Stimulated activated CD4-positive, alpha-beta T cell treated with anti-CD3 and anti-CD28 coated beads, Interleukin-15, amount 100 ng/mL, for 1 hour (primary cell): ENCODE measurements at places on chromosomes 3 and 15.

DNA sequence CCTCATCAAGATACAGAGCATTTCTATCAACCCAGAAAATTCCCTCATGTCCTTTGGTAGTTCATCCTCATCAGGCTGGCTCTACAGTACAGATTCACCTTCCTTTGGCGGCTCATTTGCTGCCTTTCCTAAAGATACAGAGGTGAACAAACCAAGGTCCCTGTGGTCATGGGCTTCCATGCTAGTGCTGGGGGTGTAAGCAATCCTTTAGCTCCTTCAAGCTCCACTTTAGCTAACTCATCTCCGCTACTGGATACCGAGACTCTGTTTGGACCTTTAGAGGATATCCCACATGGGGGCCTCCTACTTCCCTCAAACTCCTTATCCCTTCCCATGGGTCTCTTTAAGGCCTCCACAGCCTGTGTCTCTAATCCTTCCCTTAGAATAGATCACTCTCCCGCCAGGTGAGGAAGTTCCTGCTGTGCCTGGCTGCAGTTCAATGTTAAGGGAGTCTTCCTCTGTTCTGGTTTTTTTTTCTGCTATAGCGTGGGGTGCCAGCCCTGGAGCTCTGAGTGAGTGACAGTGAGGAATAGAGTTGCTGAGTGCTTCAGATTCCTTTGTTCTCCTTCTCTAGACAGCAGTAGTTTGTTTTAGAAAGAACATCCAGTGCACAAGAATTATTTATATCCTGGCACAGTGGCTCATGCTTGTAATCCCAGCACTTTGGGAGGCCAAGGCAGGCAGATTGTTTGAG is 30.7 kb downstream of the CLEC3B start:
- DNase-seq, result no peak

DNA sequence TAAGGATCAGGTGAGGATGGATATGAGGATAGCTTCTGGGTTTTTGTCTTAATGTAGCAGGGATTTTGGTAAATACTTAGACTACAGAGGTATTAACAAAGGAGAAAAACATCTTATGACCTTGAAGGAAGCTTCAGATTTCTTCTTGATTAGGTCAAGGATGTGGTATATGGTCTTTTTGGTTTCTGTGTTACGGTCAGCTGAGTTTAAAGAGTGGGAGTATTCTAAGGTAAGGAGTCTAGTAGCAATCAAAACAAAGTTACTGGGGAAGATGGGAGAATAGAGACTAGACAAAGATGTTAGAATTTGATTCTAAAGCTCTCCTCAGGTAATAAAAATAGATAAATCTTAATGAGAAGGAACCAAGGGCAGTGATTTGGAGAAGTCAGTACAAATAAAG is 6.2 kb downstream of the HMG20A start:
- no peak for DNase-seq

DNA sequence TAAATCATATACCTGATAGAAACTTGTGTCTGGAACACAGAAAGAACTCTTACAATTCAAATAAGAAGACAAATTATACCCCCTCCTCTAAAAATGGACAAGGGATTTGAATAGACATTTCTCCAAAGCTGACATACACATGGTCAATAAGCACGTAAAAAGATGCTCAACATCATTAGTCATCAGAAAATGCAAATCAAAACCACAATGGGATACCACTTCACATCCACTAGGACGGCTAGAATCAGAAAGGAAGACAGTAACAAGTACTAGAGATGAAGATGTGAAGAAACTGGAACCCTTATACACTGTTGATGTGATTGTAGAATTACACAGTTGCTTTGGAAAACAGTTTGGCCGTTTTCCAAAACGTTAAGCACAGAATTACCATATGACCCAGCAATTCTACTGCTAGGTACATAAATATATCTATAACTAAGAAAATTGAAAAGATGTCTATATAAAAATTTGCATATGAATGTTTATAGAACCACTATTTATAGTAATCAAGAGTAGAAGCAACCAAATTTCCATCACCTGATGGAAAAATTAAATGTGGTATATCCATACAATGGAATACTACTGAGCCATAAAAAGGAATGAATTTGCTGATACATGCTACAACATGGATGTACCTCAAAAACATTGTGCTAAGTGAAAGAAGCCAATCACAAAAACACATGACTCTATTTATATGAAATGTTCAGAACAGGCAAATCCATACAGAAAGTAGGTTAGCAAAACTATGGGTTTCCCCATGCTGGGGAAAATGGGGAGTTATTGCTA is 60.8 kb downstream of the GREM1 start:
- DNase-seq, result no peak

DNA sequence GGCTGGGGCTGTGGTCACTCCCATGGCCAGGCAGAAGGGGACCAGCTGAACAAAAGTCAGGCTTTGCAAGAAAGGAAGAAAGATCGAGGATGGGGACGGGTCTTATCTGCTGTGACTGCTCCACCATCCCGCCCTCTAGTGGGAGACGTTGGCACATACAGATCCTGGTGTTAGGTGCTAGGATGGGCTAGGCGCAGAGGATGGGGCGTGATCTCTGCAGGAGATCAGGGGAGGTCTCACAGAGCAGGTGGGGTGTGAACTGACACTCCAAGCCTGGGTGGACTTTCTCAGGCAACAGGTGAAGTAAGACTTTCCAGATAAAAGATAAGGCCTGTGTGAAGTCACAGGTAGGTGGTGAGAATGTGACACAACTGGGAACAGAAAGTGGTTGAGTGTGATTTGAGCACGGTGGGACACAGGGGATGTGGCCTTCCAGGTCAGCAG is 141.9 kb upstream of the SMAD3 start:
- DNase-seq, result no peak

DNA sequence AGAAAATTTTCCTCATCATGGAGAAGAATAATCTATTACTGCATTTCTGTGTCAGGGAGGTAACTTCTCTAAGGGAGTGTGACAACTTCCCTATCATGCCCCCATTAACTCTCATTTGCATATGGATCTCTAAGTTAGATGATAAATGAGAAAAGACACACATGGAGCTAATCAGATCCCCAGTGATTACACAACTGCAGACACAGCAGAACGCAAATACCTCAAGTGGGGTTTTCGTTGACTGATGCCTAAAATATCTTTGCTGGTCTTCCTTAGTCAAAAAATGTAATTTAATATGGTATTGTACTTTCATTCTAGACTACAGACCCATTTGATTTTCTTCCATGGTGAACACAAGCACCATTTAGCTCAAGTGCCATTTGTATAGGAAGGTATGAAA is 630.5 kb downstream of the TBL1XR1 start:
- DNase-seq, result no peak

DNA sequence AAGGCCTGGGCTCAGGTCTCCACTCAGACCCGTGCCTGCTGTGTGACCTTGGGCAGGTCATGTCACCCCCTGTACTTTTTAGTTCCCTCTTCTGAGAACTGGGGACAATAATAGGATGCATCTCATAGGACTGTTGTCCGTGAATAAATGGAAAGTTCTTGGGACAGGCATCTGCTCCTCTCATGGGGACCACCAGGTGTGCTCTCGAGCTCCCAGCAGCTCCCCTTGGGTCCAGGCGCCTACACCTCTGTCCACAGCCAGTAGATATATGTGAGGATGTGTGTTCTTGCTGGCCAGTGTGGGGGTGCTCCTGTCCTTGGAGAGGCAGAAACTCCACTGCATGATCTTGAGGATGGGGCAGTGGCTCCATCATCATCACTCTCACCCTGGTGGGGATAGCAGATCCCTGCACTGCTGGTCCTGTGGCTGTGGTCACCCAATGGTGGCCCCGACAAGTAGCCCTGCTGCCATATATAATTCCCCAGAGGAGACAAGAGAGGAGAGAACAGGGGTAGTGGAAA is 257.6 kb upstream of the TLE3 start:
- no peak for DNase-seq

- DNase-seq, result no peak
Measured at GRCh38 chr3:130897316-130897715, 3.4 kb downstream of the ATP2C1 start.
